Esophagus squamous epithelium (tissue), 5 donors: ENCODE measurements at places on chromosomes 6 and 20.

GRCh38 chr6:170584954-170585498, 589 bp upstream of the PDCD2 start:
- DNase-seq, result no peak

GRCh38 chr20:32021091-32021490, 10.9 kb downstream of the CCM2L start:
- no peak for DNase-seq

- DNase-seq, result no peak
Measured at GRCh38 chr6:109048176-109048575, 46.5 kb downstream of the SESN1 start.

- no peak for DNase-seq
Measured at GRCh38 chr6:133787859-133788505, 100.9 kb upstream of the TCF21 start.

- no peak for DNase-seq
Measured at GRCh38 chr6:150204705-150205472, 62.0 kb downstream of the PPP1R14C start.

GRCh38 chr20:56014151-56014550, 8.8 kb upstream of the CBLN4 start:
- DNase-seq, result no peak

DNA sequence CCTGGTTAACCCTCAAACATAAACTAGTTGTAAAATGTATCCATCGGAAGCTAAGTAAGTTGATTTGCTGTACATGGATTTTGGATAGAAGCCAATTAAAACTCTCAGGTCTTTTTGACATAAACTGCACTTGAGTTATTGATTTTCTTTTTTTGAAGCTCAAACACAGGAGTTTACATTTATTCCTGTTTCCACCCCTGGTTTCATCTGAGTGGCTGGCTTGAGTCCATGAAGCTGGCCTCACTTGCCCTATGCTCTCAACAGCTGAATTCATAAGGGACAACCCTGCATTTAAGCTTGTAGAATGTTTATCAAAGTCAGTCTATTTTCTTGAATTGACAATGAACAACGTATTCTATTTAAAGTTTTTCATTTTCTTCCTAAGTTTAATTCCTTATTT, 58.1 kb upstream of the PLEKHG1 start:
- DNase-seq, result no peak

- DNase-seq, result no peak
Measured at GRCh38 chr6:119278625-119279024, 70.9 kb downstream of the MAN1A1 start.

GRCh38 chr6:117592983-117593759, 9.1 kb downstream of the GOPC start:
- DNase-seq, result no peak

DNA sequence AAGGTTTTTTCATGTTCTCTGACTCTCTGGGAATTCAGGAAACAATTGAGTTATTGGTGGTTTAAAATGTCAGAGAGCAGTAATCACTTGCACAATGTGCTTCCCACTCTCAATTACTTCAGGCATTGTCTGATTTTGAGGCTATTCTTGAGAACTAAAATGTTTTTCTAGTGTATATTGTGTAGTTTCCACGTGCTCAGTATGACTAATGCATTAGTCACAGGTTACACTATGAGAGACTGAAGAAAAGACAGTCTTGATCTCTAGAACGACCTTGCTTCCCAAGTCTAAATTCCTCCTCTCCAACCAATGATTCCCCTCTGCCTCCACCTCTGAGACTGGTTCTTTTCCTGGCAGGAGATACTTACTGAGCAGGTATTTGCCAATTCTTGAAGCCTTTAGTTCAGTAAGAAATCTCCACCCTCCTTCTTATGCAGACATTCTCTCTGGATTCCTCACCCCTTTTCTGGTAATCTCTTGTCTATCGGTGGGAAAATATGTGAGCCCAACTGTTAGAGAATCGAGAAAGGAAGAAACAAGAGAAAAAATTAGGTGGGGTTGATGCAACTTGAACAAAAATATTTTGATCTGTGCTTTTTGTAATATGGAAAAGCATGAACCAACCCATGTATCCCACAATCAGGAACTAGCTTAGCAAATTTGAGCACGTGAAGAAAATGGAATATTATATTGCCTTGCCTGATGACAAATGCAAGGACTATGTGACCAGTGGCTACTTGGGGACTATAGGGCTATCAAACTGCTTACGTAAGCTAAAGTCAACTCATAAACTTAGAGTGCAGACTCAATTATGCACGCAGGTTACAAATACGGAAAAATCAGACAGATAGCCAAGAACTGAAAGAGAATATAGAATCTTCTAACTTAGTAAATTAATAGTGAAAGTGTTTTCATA, 61.1 kb upstream of the SLC22A16 start:
- no peak for DNase-seq

- no peak for DNase-seq
Measured at GRCh38 chr6:31979238-31979898, 2.5 kb upstream of the C4A start.

GRCh38 chr20:52619101-52619500, 353.1 kb upstream of the TSHZ2 start:
- no peak for DNase-seq

- DNase-seq, result no peak
Measured at GRCh38 chr20:24768201-24768636, 180.8 kb upstream of the CST7 start.

DNA sequence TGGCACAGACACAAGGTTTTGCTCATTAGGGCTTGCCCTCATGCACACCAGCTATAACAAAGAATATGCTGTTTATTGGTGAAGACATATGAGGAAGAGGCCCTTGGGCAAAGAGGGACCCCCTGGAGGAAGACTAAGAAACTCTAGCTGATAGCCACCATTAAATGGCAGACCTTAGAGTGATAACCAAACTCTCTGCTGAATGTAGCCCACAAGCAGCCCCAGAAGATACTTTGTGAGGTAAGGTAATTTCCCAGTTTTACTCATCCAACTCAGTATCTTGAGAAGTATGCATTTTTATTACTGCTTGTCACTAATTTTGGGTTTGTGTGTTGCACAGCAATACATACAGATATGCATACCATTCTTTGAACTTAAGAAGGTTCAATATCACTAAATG, 563.3 kb downstream of the DOK5 start:
- DNase-seq, result no peak

- no peak for DNase-seq
Measured at GRCh38 chr6:131303338-131303930, 168.2 kb downstream of the AKAP7 start.

- no peak for DNase-seq
Measured at GRCh38 chr6:159109391-159109790, 59.8 kb upstream of the FNDC1 start.
